ENCODE measurements at places on chromosomes 4 and X.

GRCh38 chrX:18890049-18890381 is 93.9 kb downstream of the PHKA2 start:
- DNase-seq: no peak

DNA sequence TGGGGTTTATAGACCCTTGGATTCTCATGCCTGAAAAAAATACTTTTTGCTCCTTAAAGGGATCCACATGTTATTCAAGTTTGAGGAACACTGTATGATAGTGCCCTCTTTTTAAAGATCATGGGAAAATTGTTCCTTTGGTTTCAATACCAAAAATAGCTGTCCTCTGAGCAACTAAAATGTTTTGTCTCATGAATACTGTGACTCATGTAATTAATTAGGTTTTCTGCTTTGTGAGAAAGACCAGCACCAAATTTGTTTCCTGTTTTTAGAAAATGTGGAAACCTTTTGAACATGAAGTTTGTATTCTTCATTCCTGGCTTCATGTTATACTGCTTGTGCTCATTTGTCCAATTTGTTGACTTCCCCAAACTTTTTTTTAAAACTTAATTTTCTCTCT is 127.6 kb upstream of the SH3RF1 start:
- no peak for DNase-seq

DNA sequence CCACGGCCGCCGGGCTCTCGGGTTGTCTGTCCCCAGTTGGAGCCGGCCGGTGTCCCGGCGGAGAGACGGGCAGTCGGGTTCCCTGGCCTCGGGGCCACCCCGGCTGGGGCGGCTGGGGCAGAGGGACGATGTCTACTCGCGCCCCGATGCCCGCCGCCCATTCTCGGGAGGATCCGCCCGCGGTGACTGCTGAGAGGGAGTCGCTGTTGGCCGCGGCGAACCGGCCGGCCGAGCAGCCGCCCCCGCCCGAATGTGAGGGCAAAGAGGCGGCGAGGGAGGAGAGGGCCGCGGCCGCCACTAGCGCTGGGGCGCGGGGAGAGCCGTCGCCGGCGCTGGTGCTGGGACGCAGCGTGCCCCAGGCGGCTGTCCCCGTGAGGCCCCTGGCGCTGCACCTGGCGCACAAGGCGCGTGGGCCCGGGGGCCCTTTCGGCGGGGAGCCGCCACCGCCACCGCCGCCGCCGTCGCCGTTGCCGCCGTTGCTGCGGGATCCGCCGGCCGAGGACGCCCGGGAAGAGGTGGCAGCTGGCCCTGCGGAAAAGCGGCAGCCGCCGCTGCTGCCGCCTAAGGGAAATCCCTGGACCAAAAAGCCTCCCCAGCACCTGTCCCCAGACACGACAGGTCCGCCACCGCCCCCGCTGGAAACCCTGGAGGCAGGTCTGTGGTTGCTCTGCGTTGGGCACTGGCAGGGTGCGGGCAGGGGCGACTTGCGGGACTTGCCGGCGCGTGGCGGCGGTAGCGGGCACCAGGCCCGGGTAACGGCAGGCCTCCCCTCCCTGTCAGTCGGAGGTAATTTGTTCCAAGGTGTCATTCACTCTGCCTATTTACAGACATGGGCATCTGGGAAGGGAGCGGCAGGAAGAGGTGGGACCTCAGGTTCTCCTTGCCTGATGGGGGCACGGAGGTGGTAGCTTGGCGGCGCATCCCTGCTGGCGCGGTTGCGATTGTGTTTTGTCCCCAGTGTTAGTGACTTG is 739 bp downstream of the LARP1B start:
- no peak for DNase-seq

DNA sequence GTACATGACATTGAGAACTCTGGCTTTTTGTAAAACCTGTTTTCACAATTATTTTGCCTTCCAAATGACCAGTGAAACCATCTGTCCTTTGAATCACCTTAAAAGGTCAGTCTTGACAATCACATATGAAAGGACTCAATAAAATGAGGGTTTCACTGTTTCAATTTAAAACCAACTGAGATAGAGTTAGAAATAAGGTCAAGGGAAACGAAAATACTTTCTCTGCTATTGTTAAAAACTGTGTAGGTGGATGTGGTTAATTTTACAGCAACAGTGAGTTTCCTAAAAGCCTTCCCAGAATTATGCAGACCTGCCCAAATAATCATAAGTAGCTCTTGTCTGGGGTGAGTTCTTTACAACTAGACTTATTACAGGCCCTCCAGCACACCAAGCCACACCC is 839.9 kb downstream of the RAB28 start:
- DNase-seq: no peak

DNA sequence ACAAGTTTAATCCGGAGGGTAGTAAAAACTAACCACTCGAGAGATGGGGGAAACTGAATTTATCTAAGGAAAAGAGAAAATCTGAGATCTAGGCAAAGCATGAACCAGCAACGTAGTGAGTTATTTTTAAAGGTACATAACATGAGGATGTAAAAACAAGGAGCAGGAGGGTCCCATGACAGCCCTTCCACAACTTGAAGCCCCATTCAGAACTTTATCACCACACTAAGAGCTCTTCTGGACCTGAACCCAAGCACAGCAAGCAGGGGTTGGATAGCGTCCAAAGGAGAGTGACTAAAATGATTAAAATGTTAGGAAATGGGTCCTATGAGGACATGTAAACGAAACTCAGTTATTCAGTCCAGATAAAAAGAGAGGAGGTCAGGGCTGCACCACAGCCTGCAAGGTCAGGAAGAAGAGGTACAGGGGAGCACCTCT is 16.2 kb downstream of the SH3RF1 start:
- no peak for DNase-seq
